ENCODE measurements at places on chromosomes 7 and 10. TPM values are rescaled to one million over a fixed set of nuclear protein-coding genes. Genes with fewer than 3 reads are reported as not detected.

TMEM140 gene
- total RNA-seq = 3.0 TPM

GARIN1A gene
- total RNA-seq = 0.21 TPM

CYP2C9 gene
- not detected for total RNA-seq

PRKAG2 gene
- total RNA-seq = 24.8 TPM

ASB10 gene
- total RNA-seq = not detected

ADAM12 gene
- 0.15 TPM for total RNA-seq

NKX1-2 gene
- not detected for total RNA-seq

PURB gene
- total RNA-seq = 39.8 TPM

PNLIP gene
- total RNA-seq = not detected

OR2A5 gene
- total RNA-seq = not detected

CALCR gene
- not detected for total RNA-seq

CHAT gene
- total RNA-seq = not detected

CYP2C19 gene
- total RNA-seq = not detected

BAIAP2L1 gene
- 0.82 TPM for total RNA-seq

RNF32 gene
- 0.57 TPM for total RNA-seq

RPEL1 gene
- total RNA-seq = 0.08 TPM

LDB3 gene
- 0.04 TPM for total RNA-seq

VAX1 gene
- not detected for total RNA-seq

PALS2 gene
- 31.1 TPM for total RNA-seq
